ENCODE measurements at places on chromosomes 2 and 18.

DNA sequence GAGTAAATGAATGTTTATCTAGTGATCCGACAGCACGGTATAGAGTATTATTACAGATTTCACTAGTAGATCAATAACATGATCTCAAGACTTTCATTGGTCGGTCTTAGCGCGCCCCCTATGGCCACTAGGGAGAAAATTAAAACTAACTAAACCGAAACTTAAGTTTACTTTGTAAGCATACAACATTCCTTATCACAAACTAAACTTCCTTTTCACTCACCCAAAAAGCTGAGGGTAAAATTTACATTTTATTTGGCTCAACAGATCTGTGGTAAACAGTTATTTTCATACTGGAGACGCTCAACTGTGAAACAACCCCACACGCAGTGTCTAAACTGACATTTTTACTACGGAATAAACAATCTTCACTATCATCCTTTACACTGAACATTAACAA is 215.6 kb upstream of the MAP2 start:
- no peak for DNase-seq

GRCh38 chr2:134249755-134250154 is 4.1 kb upstream of the MGAT5 start:
- no peak for DNase-seq

DNA sequence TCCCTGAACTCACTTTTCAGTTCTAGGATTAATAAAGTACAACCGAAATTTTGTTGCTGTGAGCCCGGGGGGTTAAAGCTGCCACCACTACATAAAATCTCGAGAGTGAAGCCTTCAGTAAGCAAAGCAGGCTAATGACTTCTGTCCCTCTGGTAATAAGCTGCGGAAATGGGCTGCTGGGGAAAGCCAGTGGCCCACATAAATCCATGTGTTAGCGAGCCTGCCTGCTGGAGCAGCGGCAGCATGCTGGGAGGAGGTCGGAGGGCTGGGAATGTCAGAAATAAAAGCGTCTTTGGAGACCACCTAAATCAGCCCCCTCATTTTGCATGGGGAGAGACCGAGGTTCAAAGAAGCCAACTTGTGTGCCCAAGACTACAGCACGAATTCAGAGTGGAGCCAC is 371.7 kb downstream of the TNS1 start:
- no peak for DNase-seq

- no peak for DNase-seq
Measured at GRCh38 chr2:58913082-58913726, 672.1 kb upstream of the FANCL start.

DNA sequence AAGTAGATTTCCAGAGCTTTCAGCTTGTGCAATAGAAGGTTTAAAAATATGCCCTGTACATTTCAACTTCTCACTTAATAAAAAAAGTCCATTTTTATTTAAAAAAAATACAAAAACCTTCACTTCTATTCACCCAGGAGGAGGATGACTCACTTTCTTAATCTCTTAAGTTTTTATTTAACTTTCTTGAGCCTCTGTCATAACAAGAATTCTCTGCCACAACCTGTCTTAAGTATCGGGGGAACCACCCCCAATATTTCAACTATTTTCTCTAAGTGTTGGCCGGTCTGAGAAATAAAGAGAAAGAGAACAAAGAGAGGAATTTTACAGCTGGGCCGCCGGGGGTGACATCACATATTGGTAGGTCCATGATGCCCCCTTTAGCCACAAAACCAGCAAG is 58.4 kb downstream of the LRATD1 start:
- DNase-seq, result no peak

GRCh38 chr2:26809211-26809610 is 23.4 kb downstream of the CENPA start:
- no peak for DNase-seq

GRCh38 chr2:21748501-21748900 is 624.7 kb downstream of the TDRD15 start:
- no peak for DNase-seq

DNA sequence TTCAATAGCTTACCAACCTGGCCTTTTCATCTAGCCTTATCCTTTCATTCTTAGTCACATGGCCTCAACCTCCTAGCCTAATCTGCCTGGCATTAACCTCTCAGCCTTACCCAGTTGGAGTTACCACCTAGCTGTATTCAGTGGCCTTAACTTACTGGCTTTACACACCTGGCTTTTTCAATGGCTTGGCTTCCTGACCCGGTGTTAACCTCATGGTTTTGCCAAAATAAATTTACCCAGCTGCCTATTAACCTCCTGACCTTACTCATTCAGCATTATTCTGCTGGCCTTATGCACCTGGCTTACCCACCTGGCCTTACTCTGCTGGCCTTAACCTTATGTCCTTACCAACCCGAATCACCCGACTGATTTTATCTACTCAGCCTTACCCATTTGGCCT is 135.5 kb upstream of the ZSWIM2 start:
- no peak for DNase-seq

DNA sequence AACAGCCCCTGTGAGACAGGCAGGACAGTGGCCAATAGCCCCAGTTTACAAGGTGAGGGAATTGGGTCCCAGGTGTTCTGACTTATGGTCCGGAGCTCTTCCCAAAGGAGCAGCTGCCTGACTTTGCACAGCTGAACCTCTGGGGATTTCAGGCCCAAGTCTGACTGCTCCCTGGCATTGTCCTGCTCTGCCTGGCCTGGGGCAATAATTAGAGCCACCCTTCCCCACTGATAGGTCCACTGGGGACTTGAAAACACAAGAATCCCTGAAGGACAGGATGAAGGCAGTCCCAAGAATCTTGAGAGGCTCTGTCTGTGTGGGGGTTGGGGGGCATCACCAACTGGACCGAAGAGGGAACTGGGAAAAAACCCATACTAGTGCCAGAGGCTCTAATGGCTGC is 3.7 kb upstream of the FEV start:
- no peak for DNase-seq
